ENCODE measurements at places on chromosomes 2 and 18. TPM values are rescaled to one million over a fixed set of nuclear protein-coding genes. Genes with fewer than 3 reads are reported as not detected.

GRCh38 chr18:28045176-28045810, 131.6 kb downstream of the CDH2 start:
- peak; percentile 12 for DNase-seq

DNA sequence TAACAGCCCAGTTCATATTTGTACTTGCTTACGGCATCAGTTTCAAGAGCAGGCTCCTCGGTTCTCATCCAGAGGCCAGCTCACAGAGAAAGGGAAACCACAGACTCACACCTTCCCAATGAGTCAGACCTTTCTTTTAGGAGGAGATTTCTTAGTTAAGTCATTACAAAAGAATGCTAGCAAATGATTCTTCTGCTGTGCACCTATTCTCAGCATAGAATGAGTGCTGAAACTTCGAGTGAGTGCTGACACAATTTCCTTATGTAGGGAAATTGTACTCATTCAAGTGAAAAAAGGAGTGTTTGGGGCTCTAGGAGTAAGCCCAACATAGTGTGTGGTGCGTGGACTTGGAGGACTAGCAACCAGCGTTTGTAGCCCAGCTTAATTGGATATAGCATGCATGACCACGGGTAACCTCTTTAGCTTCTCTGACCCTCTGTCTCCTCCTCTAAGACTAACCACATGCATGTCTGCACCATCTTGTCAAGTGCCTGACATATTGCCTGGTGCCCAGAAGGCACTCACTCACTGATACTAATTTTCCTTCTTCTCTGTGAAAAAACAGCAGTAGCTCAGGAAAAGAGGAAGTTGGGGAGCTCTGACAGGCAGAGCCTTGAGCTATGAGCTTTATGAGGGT, 87.0 kb downstream of the ALPK2 start:
- no peak for DNase-seq

DNA sequence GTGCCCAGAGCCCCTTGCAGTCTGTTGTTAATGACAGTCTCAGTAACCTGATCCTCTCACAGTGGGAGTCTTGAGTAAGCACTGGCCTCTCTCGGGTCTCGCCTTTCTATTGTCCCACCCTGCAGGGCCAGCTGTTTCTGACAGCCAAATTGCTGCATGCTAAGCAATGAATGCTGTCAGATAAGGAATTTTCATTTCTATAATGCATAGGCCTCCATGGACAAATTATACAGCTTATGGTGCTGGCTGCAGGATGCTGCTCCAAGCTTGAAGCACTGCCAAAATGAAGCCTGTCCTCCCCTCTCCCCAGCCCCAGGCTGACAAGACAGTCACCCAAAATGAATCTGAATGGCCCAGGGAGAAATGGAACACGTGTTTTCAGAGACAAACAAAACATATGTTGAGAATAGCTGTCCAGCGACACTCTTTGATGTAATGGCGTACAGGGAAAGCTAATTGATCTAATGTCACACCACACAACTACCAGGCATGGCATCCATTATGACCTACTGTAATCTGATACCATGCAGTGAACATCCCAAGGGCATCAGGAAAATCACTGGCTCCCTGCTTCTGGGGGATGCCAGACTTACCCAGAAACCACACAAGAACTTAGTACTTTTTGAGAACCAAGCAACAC, 36.8 kb downstream of the ACVR1 start:
- peak; percentile 63 for DNase-seq

- DNase-seq: no peak
Observed at GRCh38 chr2:236085647-236086046, 82.5 kb downstream of the GBX2 start.

DNA sequence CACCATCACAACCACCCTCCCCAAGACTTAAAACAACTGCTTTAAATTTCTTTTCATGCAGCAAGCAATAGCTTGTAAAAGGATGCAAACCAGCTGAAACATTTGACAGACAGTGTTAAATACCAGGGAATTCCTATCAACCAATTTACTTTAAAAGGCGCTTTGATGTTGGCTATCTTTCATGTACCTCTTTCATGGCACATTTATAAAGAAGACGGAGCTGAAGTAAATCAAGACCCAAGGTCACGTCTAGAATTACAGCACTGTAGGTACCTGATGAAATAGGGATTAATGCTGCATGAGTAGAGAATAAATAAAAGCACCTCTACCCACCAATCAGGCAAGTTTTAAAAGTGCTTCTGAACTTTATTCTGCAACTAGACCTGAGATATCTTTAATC, 78.9 kb downstream of the SRBD1 start:
- DNase-seq: no peak

- no peak for DNase-seq
Observed at GRCh38 chr2:235206399-235206798, 254.6 kb downstream of the SH3BP4 start.

The SNORC gene
- polyA plus RNA-seq: 1.9 TPM

- DNase-seq: no peak
Observed at GRCh38 chr2:181281206-181281832, 175.9 kb upstream of the ITGA4 start.

GRCh38 chr2:231781798-231782726, 980 bp upstream of the PDE6D start:
- peak; percentile 34 for DNase-seq
